ENCODE measurements at places on chromosomes 5 and 9.

DNA sequence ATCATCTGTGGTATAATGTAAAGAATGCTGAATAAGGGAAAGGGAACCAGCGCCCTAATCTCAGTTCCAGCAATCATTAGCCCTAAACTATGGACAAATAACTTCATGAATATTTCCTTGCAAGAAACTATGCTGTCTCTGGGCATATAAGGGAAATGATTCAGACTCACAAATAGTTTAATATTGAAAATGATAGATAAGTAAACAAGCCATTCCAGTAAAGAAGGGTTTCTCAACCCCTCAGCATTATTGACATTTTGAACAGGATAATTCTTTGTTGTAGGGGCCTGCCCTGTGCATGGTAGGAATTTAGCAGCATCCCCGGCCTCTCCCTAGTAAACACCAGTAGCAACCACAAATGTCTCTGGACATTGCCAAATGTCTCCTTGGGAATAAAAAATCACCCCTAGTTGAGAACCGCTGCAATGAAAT lies 23.8 kb downstream of the C5 start:
- H3K27me3 ChIP-seq, result no peaks in the 10 kb centered on the region
- H3K4me1 ChIP-seq, result peaks cover 4% of the 10 kb centered on the region
- H3K27ac ChIP-seq, result no peak overlapping the region

DNA sequence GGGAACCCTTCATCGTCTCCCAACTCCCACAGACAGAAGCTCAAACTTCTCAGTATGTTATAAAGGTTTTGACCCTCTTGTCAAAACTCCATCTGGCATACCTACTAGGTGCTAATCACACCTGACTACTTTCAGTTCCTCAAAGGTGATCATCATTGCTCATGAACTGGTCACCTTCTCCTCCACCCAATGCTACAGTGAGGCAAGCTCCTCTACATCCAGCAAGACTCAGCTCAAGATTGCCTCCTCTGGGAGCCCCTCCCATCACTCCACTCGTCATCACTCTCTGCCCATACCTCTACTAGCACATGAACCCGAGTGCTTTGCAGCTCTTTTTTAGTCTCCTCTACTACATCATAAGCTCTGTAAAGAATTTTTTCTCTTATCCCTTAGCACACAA lies 102.4 kb downstream of the LPAR1 start:
- no peaks in the 10 kb centered on the region for H3K4me1 ChIP-seq
- H3K27ac ChIP-seq, result no peak overlapping the region
- no peaks in the 10 kb centered on the region for H3K27me3 ChIP-seq
- H3K4me3 ChIP-seq, result no peak overlapping the region
- H3K36me3 ChIP-seq, result no peaks in the 10 kb centered on the region

GRCh38 chr9:112174965-112175795 lies at the start of gene SUSD1:
SUSD1 (minus strand) TSS chr9:112175297; CDS start chr9:112175235, 62 bp downstream.
- peaks cover 36% of the 10 kb centered on the region for H3K4me1 ChIP-seq
- no peaks in the 10 kb centered on the region for H3K27me3 ChIP-seq
- H3K36me3 ChIP-seq, result no peaks in the 10 kb centered on the region

DNA sequence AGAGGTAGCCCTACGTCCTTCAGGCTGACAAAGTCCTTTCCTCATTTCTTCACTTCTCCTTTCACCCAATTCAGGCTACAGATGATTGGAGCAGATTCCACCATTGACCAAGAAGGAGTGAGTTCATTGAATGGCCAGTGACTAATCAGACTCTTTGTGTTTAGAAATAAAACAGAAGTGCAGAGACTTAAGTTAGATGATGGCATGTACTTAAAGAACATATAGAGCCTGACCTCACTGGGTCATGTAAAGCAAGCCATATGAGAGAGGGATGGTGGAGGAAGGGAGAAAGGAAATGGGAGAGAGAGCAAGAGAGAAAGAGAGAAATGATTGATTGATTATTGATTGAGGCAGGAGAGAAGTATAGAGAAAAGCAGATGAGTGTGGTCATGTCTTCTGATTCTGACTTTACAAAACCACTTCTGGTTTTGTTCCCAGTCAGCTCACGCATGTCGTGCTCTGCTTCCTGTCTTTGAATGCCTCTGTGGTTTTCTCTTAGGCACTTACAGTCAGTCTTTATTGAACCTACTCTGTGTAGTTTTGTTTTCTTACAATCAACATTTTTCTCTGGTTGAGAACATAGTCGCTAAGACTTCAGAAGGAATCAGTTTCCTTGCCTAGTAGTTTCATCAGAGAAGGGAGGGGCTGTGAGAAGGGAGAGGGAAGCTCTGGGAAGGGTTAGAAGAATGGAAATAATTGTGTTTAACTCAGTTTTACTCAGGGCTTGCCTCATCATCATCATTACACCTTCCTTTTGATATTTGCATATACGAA lies 149.2 kb upstream of the KLF9 start:
- no peak overlapping the region for H3K27ac ChIP-seq
- no peak overlapping the region for H3K4me3 ChIP-seq
- no peaks in the 10 kb centered on the region for H3K36me3 ChIP-seq
- H3K27me3 ChIP-seq, result no peaks in the 10 kb centered on the region

DNA sequence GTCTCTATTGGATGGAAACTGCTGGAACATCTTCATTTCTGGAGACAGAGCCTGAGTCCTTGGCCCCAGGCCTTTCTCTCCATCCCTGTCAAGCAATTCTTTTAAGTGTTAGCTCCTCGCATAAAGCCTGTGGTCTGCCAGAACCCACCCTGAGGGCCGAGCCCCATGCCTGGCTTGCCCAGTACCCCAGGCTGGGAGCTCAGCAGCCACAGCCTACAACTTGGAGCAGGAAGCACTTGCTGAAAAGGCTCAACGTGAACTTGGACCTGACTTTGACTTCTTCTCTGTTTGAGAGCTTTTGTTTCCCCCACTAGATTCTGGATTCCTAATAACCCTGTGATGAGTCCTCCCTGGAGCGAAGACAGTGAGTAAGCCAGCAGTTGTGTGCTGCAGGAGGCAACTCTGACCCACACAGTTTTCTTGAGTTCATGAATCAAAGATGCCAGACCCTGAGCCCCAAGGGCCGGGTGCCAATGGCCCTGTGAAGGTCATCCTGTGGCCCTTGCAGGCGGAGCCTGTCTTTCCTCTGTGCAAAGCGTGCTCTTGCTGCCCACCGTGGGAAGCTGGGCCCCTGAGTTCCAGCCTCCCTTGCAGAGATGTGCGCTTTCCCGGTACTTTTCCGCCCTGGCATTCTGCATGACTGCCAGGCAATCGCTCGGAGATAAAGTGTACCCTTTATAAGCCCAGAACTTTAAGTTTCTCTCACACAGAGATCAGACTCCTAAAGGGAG lies 64.3 kb upstream of the RUFY1 start:
- no peak overlapping the region for H3K4me3 ChIP-seq
- H3K27ac ChIP-seq, result no peak overlapping the region
- H3K27me3 ChIP-seq, result no peaks in the 10 kb centered on the region
- no peaks in the 10 kb centered on the region for H3K4me1 ChIP-seq
- H3K36me3 ChIP-seq, result no peaks in the 10 kb centered on the region
- no peak for DNase-seq

GRCh38 chr5:65125591-65126541 lies 355.9 kb downstream of the ADAMTS6 start:
- no peaks in the 10 kb centered on the region for H3K36me3 ChIP-seq
- H3K27ac ChIP-seq, result no peak overlapping the region
- H3K4me3 ChIP-seq, result no peak overlapping the region

DNA sequence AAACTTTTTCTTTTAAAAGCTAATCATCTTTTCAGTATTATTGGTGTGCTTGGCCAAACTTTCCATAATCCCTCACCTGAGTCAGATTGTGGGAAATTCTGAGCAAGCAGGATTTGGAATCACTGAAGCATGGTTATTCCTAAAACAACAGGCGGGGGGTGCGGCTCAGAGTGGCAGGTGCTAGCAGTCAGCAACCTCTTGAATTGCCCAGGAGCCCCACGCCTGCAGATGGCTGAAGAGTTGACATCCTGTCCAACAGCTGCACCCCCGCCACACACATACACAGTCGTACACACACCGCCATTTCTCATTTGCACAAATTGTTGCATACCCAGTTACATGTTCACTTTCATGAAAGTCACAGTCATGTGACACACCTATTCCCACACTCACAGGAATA lies 96.6 kb downstream of the LHX2 start:
- no peak for DNase-seq
- H3K27ac ChIP-seq, result no peak overlapping the region
- H3K4me3 ChIP-seq, result no peak overlapping the region
- peaks cover 9% of the 10 kb centered on the region for H3K27me3 ChIP-seq
- H3K4me1 ChIP-seq, result 0 out of 2 replicates have a peak, but pooled peaks cover under 1% of the 10 kb centered on the region
- H3K36me3 ChIP-seq, result no peaks in the 10 kb centered on the region

GRCh38 chr5:113058269-113058668 lies 81.7 kb downstream of the DCP2 start:
- no peaks in the 10 kb centered on the region for H3K36me3 ChIP-seq
- H3K4me1 ChIP-seq, result no peaks in the 10 kb centered on the region
- no peaks in the 10 kb centered on the region for H3K27me3 ChIP-seq
- no peak overlapping the region for H3K4me3 ChIP-seq
- no peak for DNase-seq

DNA sequence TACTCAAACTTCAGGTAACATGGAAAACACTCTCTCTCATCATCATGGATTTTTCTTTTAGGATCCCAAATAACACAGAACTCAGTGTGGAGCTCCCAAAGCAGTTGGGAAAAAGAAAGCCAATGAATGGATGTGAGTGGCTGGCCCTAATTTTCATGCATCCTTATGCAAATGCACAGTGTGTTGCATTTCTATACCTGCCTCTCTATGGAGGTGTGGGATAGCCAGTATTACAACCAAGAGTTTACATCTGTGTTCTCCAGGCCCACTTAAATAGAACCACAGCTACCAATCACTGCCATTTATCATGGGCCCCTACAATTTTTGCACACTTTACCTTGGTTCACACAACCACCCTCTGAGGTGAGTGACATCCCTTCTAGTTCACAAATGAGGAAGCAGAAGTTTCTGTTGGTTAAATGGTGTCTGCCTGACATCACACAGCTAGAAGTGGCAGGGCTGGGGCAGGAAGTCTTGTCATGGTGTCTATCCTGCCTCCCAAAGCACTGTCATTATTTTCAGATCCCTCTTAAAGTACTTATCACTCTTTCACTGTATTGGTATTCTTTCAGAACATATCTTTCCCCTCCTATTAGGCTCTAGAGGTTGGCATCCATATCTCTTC lies 17.3 kb downstream of the MAMDC2 start:
- DNase-seq, result no peak
- H3K36me3 ChIP-seq, result no peaks in the 10 kb centered on the region
- H3K4me3 ChIP-seq, result no peak overlapping the region
- H3K4me1 ChIP-seq, result no peaks in the 10 kb centered on the region
- H3K27ac ChIP-seq, result no peak overlapping the region

All from HCT116 (cell line).